ENCODE measurements at places on chromosomes 3 and 15.

- no peak for DNase-seq
Observed at GRCh38 chr15:57388464-57388863, 12.2 kb downstream of the CGNL1 start.

DNA sequence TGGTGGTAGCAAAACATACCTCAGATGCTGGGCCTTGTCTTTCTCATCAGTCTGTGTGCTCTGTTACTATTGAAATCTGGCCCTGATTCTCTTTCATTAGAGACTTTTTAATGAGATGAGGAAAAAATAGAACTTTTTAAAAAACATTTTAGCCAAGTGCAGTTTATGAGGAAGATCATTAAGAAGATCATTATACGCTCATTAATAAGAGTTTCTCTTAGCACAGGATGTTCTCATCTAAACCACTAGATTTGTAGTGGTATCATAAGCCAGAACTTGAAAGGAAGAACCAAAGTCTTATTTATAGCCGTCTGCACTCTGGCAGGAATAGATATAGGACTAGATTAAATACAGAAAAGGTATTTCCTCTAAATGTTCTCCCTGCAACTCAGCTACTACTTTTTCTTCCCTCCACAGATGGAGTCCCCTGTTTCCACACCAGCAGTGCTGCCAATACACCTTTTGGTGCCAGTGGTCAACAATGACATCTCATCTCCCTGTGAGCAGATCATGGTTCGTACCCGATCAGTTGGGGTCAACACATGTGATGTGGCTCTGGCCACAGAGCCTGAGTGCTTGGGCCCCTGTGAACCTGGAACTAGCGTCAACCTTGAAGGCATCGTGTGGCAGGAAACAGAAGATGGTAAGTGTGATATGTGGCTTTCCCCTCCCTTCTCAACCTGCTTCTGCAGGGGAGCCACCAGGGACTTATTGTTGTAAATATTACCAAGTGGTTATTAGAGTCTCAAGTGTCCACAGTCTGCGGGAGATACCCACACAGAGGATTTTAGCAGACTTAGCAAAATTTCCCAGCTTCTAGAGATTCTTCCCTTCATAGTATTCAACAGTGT, 152.8 kb downstream of the RBPMS2 start:
- peak; percentile 40 for DNase-seq

DNA sequence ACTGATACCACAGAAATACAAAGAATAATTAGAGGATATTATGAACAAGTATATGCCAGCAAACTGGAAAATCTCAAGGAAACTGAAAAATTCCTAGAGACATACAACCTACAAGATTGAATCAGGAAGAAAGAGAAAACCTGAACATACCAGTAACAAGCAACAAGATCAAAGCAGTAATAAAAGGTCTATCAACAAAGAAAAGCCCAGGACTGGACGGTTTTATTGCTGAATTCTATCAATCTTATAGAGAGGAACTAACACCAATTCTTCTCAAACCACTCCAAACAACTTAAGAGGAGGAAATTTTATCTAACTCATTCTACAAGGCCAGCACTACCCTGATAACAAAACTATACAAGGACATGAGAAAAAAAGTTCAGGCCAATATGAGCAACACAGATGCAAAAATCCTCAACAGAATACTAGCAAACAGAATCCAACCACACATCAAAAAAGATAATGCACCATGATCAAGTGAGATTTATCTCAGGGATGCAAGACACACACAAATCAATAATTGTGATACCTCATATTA, 71.1 kb upstream of the IMPG2 start:
- peak; percentile 55 for DNase-seq

DNA sequence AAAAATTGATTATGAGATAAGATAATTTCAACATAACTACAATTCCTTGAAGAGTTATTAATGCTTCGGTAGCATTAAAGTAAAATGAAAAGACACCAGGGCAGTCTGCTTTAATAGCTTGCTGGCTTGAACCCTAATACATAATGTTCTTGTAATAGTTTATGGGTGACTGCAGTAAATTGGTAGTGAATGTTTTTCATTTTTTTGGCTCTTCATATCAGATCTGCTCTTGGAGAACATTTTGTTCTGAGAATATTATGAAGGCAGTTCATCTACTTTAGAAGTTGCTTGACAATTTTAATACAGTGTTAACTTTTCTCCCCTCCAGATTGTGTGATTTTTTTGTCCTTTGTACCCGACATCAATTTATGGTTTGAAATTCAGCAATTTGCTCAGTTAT, 128.4 kb downstream of the ZBTB20 start:
- DNase-seq: no peak

DNA sequence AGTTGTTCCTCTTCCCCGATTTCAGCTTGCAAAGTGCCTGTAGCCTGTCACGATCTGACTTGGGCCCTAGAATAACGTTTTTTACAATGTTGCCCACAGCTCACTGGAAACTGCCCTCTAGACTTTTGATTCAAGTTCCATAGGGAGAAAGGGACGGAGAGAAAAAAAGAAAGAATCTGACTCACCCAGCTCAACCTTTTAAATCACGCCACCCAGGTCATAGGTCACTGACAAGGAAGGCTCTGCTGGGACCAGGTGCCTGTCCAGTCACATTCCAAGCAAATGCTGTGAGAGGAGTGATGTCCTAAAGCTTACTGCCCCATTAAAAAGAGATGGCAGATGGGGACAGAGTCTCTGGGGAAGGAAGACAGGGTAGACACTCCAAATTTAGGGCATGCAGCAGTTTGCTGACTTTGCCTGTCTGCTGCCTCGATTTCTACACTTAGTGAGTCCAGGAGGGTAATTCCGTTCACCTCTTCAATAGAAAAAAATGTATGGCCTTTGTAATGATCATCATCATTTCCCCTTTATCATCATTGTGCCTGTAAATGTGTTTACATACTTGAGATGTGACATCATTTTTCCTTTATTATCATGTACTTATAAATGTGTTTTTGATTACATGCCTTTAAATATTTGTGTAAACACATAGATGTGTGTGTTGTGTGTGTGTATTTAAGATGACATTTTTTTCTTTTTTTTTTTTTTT, 8.4 kb upstream of the MYO1E start:
- DNase-seq: no peak

DNA sequence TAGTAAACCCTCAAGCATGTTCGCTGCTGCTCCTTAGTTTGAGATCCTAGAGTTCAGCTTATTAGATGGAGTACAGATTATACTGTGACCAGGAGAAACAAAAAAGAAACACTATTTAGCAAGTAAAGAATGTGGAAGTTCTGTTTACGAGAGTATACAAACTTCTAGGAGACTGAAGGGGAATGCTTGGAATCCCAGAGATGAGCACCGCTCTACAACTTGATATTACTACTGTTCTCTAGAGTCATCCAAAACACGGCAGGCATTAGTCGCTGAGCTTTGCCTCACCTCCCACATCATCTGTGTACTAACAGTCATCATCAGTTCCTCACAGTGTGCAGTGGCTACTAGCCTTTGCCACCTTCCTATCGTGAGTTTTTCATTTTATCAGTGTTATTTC, 121.4 kb upstream of the CHRM5 start:
- DNase-seq: no peak

GRCh38 chr3:43160664-43161063, 54.8 kb upstream of the POMGNT2 start:
- DNase-seq: no peak

- no peak for DNase-seq
Observed at GRCh38 chr3:149019580-149019979, 28.2 kb downstream of the GYG1 start.

- no peak for DNase-seq
Observed at GRCh38 chr3:126053513-126053912, 30.4 kb downstream of the SLC41A3 start.

DNA sequence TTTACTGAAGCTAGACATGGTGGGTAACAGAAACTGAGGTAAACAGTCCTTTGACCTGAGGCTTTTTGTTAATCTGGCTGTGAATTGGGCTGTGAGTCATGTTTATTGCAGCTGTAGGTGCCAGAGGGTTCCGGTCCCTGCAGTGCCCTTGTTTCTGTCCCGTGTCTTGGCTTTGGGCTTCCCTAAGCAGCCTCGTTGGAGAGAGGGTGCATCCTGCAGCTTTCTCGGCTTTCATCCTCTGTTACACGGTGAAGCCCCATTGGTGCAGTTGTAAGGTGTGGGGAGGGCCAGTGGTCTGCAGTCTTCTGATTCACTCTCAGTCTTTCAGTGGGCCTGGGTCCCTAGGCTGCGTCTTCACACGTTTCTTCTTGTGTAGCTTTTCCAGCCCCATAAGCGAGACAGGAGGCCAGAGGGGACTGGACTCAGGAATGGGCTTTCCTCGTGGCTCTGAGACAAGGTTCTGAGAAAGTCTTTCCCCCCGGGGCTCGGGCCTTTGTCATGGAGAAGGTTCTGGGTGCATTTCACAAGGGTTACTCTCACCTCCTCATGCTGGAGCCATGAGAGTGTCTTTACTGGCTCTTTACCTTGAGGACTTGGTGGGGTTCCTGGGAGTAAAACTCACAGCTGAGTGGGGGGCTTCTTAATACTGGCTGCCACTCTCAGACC, 33.1 kb downstream of the ASB7 start:
- DNase-seq: no peak

DNA sequence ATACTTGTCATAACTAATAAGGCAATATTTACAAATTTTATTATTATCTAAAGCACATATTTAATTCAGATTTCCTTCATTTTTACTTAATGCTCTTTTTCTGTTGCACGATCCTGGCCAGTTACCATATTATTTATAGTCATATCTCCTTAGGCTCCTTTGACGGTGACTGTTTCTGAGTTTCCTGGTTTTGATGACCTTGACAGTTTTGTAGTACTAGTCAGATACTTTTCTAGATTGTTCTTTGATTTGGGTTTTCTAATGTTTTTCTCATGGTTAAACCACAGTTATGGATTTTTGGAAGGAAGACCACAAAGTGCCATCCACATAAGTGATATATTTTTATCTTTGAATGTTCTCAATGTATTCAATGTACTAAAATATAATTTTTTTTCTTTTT, 171.0 kb upstream of the NANOGP8 start:
- DNase-seq: no peak

DNA sequence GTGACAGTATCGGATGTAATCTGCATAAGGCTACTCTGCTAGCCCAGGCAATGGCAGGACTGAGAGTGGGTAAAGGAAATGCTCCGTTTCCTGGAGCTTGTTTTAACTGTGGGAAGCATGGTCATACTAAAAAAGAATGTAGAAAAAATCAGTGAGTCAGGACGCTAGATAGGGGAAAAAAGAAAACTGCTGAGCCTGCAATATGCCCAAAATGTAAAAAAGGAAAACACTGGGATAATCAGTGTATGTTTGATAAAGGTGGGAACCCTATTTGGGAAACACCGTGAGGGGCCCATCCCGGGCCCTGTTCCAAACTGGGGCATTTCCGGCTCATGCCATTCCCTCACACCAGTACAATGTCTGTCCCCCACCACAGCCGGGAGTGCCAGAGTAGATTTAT, 775.8 kb downstream of the ZPLD1 start:
- no peak for DNase-seq

DNA sequence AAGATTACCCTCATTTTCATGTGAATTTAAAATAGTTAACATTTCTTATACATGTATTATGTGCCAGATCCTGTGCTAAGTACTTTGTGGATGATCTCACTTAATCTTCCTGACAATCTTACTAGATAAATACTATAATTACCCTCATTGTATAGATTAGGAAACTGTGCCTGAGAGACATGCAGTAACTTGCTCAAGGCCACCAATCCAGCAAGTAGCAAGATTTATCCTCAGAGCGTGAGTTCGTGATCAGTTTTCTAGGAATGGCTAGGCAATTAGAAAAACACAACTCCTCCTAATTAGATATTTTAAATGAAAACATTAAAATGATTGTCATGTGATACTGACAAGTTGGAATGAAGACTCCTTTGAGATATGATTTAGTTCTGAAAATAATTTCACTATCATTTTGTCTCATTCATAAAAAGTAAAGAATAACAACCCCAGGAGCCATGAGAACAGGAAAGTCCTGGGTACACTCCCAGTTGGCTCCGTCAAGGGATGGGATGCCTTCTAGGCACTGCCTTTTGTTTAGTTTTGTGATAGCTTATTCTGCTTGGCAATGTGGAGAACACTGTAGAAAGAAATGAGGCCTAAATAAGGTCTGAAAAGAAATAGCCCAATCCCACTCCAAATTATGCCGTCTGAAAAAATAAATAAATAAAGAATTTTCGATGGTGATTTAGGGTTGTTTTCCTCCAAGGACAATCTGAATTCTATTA, 61.3 kb downstream of the FBN1 start:
- no peak for DNase-seq

GRCh38 chr15:85456798-85457197, 76.4 kb downstream of the AKAP13 start:
- DNase-seq: no peak

DNA sequence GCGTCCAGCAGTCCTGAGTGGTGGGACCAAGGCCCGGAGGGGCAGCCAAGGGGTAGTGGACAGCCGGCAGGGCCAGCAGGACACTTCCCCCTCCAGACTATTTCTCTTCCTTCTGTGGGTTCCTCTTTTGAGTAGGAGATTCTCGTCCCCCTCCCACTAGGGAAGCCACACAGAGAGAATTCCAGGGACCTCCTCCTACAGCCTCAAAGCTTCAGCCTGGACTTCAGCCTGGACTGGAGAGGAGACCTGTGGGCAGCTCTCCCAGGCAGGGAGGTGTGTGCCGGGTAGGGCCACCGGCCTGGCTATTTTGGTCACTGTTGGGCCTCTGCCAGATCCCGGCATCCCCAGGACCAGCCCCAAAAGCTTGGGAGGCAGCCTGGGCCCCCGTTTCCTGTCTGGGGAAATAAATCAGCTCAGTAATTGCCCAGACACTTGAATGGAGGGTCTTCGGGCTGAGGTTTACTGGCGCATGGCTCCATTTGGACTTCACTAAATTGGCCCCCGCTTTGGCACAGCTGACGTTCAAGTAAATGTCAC, 1.3 kb downstream of the SLC6A6 start:
- DNase-seq: no peak

DNA sequence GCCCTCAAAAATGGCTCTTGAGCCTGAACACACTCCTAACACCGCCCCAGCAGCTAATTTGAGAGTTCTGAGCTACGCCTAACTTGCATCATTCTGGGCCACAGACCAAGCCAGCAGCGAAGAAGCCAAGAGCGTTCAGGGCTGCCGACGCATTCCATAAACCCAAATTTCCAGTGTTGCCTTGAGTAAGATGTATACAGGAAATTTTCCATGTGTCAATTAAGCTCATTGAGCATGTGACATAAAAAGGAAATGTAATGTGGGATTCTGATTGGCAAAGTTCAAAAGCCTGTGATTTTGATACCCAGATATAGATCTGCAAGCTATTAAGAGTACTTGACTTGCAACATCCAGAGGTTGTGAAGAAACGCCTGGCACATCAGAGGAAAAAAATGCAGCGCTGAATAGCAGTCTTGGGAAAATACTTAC, 148.6 kb upstream of the NR2F2 start:
- no peak for DNase-seq

DNA sequence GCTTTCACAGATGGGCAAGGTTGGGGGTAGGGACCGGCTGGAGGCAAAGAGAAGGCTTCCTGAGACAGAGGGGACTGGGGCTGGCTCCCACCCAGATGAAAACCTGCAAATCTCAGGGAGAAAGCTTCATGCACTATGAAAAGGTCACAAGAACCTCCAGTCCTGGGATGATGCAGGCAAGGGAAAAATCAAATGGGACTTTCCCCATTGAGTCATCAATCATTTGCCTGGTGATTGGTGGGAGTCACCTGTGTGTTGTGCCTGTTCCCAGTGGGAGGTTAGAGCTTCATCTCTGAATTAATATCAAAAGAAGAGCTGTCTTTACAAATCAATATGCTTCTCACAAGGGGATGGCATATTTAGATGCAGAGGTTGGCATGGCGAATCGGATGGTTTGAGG, 49.9 kb downstream of the CACNA1D start:
- no peak for DNase-seq
